ENCODE measurements at places on chromosomes 1 and 21.

DNA sequence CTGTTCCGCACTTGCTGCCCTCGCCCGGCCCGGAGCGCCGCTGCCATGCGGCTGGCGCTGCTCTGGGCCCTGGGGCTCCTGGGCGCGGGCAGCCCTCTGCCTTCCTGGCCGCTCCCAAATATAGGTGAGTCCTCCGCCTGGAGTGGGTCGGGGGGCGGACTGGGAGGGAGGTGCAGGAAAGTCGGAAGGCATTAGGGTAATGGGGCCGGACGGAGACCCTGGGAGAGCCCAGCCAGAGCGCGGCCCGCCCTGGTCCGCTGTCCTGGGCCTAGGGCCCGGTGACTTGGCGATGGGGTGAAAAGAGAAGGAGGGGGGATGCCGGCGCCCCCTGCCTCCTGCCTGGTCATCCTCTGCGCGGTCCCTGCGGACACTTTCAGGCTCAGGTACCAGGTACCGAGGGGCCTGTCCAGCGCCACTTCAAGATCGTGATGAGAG is 243 bp downstream of the ADAM15 start:
- peak; percentile 34 for DNase-seq

GRCh38 chr1:44229435-44230167 is 16.3 kb downstream of the DMAP1 start:
- no peak for DNase-seq

GRCh38 chr21:29374481-29374880 is 75.8 kb downstream of the BACH1 start:
- no peak for DNase-seq

DNA sequence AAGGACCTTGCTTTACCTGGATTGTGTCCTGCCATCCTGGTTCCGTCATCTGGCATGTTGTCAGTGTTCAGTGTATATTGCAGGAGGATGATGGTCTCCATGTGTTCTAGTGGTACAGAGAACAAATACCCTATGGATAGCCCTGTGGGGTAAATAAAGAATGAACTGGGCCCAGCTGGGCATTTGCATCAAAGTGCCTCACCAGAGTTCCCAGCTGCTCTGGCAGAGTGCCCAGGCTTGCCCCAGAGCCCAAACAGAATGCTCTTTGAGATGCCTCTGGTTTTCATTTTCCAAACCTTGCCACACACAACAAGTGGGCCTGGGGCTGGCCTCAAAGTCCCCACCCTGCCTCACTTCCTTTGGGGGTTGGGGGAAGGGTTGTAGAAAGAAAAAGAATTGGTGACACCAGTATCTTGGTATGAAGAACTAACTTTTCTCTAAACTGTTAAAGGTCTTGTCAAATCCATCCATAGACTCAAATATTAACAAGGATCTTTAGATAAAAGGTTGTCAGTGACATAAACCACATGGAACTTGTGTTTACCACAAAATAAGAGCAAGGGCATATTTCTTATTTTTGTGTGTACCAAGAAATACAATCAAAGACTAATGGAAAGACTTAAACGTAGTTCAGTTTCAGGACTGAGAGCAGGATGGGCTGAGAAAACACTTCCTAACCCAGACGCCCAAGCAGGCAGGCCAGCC is 82.2 kb downstream of the LMO4 start:
- no peak for DNase-seq

DNA sequence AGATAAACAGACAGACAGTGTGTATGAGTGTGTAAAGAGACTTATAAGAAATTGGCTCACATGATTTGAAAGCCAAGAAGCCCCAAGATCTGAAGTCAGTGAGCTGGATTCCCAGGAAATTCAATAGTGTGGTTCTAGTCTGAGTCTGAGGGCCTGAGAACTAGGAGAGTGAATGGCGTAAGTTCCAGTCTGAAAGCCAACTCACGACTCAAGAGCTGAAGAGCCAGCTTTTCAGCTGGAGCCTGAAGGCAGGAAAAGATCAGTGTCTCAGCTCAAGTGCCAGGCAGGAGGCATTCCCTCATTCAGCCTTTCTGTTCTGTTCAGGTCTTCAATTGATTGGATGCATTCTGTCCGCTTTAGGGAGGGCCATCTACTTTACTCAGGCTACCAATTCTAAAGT is 257.2 kb downstream of the PLPP3 start:
- DNase-seq = no peak

DNA sequence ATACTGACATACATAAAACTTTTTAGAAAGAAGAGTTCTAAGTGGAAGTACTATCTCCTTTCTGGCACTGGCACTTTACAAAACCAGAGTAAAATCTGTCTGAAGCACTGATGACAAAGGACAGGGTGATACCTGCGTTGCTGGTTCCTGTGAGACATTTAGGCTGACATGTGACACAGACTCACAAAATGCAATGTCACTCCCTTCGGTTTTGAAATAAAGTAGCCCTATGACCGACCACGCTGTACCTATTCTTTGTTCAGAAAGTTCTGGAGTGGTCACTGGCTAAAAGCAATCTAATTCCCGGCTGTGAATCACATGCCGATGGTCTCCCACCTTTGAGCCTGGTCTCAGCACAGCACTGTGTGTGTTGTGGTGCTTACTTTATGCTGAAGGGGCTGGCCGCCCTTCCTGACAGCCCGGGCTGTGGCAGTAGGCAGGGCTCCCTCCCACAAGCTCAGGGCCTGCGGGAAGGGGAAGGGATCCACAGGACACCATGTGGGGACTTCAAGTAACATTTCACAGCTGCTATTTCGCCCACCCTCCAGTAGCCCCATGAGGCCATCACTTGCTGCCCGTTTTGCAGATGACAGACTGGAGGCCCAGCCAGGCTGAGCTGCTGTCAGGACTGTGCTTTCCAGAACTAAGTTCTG is 48.0 kb downstream of the MRPL37 start:
- DNase-seq = no peak

DNA sequence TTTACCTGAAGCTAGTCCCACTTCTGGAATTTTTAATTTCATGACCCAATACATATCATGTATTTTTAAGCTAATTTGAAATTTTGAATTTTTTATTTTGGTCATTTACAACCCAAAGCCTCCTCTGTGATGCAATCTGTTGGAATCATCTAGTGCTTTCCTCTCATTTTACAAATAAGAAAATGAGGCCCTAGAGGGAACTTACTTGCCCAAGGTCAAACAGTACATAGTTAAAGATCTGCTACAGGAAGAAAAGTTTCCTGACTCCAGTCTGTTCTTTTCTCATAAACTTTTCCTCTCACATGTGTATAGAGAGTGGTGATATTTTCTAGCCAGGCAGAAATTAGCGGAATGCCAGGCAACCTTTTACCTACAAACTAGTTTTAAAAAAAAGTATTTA is 59.3 kb upstream of the DPT start:
- DNase-seq = no peak

DNA sequence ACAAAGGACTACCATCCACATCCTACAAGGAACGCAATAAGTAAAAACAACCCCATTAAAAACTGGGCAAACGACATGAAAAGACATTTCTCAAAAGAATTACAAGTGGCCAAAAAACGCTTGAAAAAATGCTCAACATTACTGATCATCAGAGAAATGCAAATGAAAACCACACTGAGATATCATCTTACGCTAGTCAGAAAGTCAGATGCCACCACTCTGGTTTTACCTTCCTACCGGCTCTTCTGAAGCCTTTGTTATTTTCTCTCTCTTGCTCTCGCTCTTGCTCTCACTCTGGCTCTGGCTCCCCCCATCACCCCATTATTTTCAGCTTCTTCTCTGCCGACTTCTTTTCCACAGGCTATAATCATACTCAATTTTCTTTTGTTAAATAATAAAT is 38.8 kb downstream of the VPS45 start:
- DNase-seq = no peak

DNA sequence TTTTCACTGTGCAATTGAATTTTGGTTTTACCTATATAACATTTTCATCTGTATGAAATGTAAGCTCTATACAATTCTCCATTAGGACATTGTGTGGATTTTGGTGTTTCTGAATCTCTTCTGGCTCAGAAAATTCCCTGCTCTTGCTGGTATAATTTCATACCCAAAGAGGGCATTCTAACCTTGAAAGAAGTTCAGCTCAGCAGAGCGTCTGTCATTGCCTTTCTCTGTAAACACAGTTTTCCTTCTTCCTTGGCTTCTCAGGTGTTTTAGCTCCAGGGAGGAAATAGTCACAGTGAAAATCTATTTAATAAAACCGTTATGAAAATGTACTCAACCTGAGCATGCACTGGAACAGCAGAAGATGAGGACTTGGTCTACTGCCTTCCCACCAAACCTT is 16.0 kb downstream of the DISC1 start:
- DNase-seq = no peak

- DNase-seq = no peak
Observed at GRCh38 chr21:37297364-37297763, 30.2 kb upstream of the VPS26C start.

DNA sequence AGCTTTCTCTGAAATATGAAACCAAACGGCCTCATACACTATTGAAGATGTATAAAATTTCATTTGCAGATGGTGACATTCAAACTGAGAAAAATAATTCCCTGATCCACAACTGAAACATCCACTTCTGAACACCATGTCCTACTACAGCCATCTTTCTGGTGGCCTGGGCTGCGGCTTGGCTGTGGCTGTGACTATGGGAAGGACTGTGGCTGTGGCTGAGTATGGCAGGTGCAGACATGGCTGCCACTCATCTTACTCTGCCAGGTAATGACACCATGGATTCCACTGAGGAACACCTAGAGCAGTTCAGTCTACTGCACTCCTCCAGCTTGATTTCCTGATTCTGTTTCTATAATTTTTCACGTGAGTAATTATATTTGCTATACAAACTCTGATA is at the start of gene KRTAP20-4:
KRTAP20-4 (plus strand) TSS at position 106 of the 400 bp plus-strand sequence.
- no peak for DNase-seq

- DNase-seq = no peak
Observed at GRCh38 chr1:30649321-30649991, 73.9 kb downstream of the MATN1 start.

DNA sequence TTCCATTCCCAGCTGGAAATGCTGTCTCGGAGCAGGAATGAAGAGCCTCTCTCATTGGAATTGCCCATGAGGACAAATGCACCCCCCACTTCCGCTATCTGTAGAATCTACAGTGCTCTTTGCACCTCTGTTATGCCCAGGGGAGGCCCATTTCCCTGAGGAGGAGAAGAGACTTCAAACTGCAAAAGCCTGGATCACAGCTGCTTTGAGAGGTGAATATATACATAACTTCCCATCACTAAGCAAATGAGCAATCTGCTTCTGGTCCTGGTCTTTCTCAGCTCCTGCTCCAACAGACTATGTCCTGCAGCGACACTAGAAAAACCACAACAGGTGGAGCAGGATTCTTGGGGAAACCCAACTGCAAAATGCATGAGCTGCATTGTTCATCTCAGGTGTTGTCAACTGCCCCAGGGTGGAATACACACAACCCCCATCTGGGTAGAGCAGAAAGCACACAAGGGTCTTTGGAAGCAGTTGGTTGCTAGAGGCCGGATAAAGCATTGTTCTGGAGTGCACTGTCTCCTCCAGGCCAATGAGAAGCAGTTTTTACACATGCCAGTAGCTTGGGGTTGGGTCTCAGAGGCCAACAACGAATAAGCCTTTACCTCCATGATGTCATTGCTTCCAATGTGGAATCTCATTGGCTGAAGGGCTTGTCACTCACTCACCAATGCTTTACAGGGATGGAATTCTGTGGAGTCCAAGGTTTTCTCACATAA is 67.7 kb upstream of the RAB4A start:
- DNase-seq = peak; percentile 46

DNA sequence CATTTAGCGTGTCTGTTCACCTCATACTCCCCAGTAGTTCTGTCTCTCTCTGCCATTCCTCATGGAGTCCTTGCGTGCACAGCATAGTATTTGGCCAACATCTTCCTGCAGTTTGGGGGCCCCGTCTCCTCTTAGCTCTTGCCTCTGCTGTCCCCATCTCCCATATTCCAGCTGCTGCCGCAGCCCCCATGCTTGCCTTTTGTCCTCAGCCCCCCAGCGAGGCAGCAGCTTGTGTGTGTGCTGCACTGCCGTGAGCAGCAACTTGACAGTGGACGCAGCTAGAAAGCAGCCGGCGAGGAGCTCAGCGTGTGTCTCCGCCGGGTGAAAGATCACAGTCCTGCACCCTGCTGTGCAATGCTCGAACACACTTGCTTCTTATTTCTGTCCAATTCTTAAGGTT is 164.2 kb upstream of the COL6A1 start:
- no peak for DNase-seq

GRCh38 chr1:7171574-7171973 is 386.3 kb downstream of the CAMTA1 start:
- no peak for DNase-seq

DNA sequence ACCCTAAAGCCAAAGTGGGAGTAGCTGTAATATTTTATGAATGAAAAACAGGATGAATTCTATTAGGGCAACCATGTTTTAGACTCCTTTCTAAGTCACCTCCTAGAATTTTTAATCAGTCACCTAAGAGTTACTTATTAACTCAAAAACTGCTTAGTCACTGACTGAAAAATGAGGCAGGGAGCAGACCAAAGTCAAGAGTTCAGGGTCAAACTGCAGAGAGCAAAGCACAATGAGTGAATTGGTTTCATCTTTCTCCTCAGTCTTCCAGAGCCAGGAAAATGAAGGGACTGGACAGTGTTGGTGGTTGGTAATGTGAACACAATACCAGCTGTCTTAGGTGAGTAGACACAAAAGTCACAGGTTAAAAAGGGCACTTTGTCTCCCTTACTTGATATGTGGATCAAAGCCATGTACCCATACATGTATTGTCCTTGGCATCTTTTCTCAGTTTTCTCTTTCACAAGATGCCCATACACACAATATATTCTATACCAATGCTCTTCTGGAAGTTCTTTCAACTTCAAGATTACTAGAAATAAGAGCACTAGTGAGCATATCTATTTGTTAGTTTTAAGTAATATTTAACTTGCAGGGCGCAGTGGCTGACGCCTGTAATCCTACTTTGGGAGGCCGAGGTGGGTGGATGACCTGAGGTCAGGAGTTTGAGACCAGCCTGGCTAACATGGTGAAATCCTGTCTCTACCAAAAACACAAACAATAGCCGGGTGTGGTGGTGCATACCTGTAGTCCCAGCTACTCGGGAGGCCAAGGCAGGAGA is 42.2 kb downstream of the ATP1B1 start:
- DNase-seq = no peak

DNA sequence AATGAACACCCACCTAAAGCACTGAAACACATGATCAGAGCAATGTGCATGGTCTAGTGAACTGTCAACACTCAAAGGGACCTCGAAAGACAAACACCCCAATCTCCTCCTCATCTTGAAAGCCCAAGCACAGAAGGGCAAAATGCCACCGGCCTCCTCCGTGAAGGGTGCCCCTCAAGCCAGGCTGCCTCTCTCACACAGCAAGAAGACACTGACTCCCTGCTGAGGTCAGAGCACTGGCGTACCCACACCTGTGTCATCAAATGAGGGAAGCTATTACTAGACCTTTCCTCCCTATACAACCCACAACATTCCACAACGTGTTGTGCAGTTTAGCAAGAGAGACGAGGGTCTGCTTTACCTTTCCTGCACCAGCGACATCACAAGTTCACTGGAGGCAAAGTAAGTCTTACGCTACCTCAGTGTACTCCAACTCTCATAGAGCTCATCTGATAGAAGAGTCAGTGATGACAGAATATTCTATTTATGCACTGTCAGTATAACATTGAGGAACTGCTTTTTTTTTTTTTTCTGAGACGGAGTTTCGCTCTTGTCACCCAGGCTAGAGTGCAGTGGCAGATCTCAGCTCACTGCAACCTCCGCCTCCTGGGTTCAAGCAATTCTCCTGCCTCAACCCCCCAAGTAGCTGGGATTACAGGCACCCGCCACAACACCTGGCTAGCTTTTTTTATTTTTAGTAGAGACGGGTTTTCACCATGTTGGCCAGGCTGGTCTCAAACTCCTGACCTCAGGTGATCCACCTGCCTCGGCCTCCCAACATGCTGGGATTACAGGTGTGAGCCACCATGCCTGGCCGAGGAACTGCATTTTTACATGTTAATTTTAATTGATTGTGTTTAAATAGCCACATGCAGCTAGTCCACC is 3.3 kb downstream of the SH3BP5L start:
- no peak for DNase-seq
